ENCODE measurements at places on chromosomes 16 and 17.

DNA sequence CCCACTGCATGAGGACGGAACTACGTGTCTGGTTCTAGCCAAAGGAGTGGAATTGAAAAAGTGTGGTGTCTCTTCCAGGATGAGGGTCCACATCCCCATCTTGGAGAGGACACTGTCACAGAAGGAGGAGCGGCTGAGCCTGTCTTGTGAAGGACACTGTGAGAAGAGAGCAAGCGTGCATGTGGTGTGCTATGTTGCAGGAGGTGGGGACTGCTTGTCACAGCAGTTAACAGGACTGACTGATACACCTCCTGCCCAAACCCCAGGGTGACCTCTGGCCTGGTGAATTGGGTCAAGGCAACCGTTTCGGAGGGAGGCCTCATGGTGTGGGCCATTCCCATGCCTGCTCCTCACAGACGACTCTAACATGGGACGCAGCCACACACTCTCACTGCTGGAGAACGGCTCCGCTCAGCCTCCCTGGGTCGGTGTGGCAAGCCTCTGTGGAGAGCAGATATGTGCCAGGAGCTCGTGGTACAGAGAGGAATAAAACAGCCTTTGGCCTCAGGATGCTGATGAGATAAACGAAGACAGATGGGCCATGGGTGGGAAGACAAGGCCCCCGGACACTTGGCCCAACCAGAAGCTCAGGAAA lies 56.4 kb upstream of the RBFOX3 start:
- no peak for DNase-seq

DNA sequence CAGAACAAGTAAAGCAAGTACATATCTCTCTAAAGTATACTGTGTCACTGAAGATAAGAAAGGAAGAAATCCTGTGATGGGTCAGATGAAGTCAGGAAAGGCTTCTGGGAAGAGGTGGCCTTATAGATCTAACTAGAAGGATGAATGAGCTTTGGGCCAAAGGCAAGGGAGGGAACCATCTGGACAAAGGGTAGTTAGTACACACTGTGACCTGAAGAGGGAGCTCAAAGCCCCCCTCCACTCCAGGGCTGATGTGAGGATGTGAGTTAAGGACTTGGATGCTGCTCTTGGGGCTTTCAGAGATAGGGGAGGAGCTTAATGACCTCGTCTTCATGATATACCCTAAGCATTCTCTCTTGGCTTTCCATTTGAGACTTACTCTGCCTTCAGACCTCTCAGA lies 185.3 kb upstream of the CACNG3 start:
- peak; percentile 43 for DNase-seq

GRCh38 chr17:1398931-1399678 lies 917 bp downstream of the YWHAE start:
- DNase-seq, result no peak

DNA sequence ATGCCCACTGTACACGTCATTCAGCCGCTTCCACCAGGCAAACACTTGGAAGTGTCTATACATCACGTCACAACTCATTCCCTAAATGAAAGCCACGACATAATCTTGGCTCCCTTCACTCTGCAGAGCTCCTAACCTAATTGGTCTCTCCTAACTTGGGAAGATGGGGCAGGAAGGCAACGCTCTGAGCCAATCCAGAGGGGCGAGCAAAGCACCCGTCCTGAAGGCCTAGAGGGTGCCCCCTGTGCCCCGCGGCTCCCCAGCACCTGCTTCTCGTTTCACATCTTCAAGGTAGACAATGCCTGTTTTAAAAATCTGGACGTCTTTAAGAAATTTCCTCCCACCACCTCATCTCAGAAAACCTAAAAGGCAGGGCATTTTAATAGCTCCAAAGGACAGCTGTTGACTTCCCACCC lies 1.0 kb downstream of the CSNK2A2 start:
- no peak for DNase-seq

DNA sequence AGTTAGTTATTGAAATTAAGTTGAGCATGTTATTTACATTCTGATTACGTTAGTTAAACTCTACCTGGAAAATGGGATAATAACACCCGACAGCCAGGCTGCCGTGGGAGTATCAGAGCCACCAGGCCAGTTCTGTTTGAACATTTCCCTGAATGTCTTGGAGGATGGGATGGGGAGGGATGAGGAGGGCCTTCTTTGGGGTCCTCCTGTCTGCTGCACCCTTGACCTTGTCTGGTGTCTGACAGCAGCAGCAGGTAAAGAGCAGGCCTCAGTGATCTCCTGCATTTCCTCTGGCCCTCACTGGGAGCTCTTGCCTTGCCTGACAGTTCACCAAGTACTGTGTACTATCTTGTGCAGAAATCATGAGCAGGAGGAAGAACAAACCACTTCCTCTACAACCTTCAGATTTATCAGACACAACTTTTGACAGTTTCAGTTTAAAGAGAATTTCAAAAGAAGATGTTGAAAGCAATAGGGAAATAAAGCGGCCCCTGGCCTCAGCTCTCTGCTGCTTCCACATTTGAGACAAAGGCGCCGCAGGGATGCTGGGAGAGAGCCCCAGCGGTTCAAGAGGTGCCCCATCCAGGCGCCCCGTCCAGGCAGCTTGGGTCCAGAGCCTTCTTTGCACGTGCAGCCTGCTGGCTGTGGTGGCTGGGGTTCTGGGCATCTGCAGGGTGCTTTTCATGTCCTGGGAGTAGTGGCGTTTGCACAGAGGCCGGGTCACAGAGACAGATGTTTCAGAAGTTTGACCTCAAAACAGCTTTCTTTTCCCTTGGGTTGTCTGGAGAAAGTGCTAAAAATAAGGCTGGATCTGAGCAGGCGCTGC lies 25.3 kb downstream of the CMIP start:
- DNase-seq, result no peak

DNA sequence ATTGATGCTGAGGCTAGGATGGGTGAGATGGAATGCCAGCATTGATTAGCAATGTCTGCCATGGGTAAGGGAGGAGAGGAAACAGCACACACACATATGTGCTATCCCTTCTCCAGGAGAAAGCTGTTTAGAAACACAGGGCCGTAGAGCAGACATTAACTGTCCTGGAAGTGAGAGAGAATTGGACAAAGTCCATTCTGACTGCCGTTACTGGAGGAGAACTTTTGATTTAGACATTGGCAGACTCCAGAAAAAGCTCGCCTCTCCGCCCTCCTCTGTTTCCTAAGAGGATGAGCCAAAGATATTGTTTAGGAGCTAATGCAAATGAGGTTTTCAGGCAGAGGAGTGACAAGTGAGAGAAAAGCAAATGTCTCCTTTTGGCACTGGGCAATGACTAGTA lies 237.0 kb downstream of the HAPSTR1 start:
- DNase-seq, result no peak

- no peak for DNase-seq
Observed at GRCh38 chr16:85227946-85228862, 115.9 kb upstream of the CIBAR2 start.

- no peak for DNase-seq
Observed at GRCh38 chr16:72884037-72884436, 163.9 kb downstream of the ZFHX3 start.

GRCh38 chr17:76772842-76773525 lies 35.1 kb downstream of the MFSD11 start:
- DNase-seq, result no peak

- no peak for DNase-seq
Observed at GRCh38 chr16:49341706-49342105, 31.9 kb upstream of the C16orf78 start.

- DNase-seq, result no peak
Observed at GRCh38 chr17:73634629-73635028, 9.6 kb downstream of the SDK2 start.

DNA sequence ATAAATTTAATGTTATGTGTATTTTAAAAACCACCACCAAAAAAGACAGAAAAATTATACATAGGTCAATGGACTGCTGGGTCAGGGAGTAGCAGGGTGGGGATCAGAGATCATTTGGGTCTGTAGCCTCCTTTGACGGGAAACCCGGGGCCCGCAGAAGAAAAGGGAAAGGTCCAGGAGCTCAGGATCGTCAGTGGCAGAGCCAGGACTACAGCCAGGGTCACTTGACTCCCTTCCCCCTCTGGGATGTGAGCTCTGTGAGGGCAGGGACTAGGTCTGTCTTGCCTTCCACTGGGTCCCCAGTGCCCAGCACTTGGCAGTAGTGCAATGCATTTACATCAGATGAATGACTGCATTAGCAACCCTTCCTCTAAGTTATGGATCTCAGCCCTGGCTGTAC lies 62.1 kb downstream of the TOM1L2 start:
- no peak for DNase-seq

- no peak for DNase-seq
Observed at GRCh38 chr16:82379551-82379950, 209.5 kb upstream of the MPHOSPH6 start.

GRCh38 chr17:75242461-75243042 lies 18.9 kb downstream of the GGA3 start:
- DNase-seq, result no peak

Data from NCI-H446 (cell line).